ENCODE measurements at places on chromosomes 7 and 10.

DNA sequence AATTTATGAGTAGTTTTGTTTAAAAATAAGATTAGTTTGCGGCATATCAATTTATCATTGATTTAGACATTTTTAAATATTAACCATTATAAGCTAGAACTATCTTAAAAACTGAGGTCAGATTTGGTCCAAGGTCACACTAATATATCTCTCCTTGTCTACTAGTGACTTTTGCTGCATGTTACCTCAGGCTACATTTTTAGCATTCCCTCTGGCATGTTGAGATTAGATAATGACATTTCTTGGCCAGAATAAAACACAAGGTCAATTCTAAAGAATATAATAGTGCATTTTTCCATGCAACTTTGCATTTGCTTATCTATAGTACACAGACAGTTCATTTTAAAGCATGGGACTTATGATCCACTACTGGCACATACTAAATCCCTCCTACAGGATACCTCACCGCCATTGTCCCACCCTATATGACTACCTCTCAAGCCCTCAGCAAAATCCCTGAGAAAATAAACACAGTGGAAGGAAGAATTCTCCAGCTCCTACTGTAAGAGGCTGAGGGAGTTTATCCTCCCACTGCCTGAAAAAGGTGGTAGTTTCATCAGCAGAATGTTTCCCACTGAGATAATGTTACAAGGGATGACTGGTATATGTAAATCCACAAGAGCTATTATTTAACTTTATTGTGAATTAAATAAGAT, 816.4 kb downstream of the GRM8 start:
- DNase-seq = no peak

GRCh38 chr7:144137501-144137900, 14.5 kb downstream of the OR2A14 start:
- DNase-seq = no peak

GRCh38 chr10:27372095-27372494, 131.5 kb upstream of the ACBD5 start:
- DNase-seq = no peak

DNA sequence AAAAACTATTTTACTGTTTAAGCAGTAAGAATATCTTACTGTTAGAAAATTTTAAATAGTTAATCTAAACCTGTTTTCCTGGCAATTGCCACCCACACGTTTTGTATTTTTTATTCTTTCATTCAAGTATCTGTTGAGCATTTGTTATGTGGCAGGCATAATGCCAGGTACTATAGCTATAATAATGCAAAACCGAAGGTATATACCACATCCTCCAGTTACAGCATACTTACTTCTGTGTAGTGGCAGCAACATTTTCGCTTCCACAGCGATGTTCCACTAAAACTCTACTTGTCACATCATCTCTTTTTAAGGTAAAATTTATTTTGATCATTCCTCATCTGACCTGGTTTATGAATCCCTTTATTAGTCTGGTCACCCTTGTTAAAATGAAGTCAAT, 30.0 kb downstream of the WASL start:
- DNase-seq = no peak

GRCh38 chr10:28777911-28778310, 100.6 kb downstream of the BAMBI start:
- no peak for DNase-seq

DNA sequence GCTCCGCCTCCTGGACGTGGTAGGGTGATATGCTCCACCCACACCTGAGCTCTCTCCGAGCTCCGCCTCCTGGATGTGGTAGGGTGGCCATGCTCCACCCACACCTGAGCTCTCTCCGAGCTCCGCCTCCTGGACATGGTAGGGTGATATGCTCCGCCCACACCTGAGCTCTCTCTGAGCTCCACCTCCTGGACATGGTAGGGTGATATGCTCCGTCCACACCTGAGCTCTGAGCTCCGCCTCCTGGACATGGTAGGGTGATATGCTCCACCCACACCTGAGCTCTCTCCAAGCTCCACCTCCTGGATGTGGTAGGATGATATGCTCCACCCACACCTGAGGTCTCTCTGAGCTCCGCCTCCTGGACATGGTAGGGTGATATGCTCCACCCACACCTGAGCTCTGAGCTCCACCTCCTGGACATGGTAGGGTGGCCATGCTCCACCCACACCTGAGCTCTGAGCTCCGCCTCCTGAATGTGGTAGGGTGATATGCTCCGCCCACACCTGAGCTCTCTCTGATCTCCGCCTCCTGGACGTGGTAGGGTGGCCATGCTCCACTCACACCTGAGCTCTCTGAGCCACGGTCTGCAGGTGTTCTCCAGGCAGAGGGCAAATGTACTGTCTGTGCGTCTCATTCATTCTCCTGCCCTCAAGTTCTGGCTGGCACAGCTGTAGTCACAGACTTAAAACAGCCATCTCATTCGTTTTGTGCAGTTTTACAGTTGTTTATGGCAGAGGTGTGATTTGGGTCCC, 252.4 kb downstream of the DIP2C start:
- DNase-seq = no peak

- DNase-seq = no peak
These were observed 170.5 kb downstream of the RPS24 start for GRCh38 chr10:78203915-78204818.

DNA sequence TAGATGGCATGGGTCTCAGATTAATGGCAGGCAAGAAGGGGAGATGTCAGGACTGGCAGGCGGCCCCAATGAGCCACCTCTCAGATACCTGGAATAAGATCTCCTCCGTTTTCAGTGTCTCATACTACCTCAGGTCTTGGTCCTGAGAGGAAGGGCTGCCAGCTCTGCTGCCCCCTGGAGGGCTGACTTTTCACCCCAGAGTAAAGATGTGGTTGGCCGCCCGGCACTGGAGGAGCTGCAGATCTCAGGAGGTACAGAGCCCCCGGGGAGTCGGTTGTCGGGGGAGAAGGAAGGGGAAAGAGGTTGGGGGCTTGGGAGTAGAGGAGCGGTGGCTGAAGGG, 642 bp upstream of the COL13A1 start:
- DNase-seq = no peak

DNA sequence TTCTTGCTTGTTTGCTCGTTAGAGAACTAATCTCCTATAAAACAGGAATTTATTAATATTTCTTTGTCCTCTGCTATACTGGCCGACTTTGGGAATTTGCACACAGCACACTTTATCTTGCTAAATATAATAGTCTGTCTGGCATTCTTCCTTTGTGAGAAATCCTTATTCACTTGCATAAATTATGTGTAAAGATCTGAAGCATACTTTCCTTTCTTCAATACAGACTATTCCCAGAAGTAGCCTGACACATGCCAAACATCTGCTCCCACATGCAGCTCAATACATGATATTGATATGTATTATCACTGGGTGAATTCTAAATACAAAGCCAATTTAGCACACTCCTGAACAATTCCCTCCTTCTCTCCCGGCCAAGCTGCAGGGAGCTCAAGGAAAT, 273.9 kb downstream of the GRM8 start:
- DNase-seq = no peak

- no peak for DNase-seq
These were observed 70.7 kb upstream of the C1QL3 start for GRCh38 chr10:16592378-16592777.

DNA sequence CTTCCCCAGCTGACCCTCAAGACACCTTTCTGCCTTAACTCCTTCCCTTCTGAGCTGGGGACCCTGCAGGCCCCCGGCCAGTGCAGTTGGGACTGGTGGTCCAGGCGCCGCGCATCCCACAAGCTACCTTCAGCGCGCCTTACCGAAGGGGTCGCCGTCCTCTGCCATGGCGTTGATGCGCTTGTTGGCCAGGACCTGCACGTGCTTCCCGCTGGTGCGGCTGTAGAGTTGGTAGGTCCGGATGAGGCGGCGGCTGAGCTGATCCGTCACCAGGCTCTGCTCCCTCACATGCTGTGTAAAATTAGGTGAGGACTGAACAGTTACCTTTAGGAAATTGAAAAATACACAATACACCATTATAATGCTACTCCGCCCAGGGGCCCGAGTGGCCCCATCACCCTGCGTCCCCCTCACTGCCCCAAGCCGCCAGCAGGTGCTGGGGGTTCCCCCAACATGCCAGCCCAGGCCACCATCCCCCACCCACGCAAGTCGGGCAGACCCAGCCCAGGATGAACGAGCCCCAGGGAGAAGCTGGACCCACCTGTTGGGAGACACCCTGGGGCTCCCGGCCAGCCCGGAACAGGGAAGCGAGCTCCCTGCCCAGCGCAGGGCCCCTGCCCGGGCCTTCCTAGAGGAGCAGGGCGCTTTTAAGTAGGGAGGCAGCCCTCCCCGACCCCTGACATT, 1.2 kb downstream of the FGF8 start:
- DNase-seq = no peak

GRCh38 chr7:94999069-94999351, 91.6 kb downstream of the PPP1R9A start:
- DNase-seq = no peak

DNA sequence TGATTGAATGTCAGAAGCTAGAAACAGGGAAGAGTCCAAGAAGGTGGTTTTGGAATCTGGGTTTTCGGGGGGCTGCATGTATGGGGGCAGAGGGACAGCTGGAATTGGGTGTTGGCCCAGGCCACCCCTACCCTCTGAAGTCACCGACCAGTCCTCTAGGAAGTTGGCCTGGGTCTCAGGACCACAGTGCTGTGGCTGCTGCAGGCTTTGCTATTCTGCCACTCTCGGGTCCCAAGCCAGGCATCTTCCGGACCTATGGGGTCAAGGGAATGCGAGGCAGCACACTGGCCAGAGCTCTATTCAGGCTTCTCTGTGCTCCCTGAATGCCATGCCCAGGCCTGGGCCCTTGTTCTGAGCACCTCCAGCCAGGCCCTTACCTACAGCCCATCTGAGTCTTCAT, 13.2 kb downstream of the FGF8 start:
- no peak for DNase-seq

DNA sequence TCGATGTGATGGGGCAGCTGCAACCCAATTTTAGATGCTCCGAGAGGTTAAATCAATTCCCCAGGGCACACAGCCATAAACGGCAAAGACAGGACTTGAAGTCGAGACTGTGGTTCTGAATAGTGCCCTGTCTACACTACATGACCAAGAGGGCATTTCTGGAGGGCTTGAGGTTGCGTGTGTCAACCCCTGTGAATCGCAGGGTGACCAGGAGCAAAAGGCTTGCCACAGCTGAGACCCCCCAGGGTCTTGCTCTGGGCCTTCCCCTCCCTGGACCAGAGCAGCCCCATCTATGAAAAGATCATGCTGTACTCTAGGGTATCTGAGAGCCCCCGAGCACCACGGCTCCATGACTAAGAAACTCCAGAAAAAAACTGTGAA, 26.8 kb upstream of the RASGEF1A start:
- no peak for DNase-seq

GRCh38 chr7:72445075-72445474, 32.9 kb upstream of the CALN1 start:
- DNase-seq = no peak

DNA sequence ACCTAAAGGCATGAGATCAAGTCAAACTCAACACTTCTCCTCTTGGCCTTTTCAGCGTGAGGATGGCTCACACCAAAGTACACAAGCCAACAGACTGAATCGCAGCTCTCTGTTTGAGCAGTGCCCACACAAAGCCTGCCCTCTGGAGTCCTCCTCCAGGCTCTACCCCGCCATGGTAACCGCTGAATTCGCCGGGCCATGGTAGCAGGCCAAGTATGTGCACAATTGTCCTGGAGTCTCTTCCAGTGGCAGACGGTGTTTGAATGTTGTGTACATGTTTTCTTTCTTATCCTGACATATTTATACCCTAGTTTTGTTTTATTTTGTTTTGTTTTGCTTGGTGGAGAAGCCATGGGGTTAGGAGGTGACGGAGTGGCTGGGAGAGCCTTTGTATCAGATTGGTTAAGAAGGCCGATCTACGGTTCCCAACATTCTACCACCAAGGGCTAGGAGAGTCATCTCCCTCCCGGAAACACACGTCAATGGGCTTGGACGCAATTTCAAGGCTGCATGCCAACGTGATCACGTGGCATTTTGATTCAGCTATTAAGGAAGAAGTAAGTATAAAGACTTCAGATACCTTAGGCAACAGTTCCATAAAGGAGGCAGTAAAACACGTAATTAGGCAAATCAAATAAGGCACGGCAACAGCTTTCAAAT, 12.1 kb upstream of the SHH start:
- peak; percentile 70 for DNase-seq

- DNase-seq = no peak
These were observed 54.4 kb downstream of the ITGB8 start for GRCh38 chr7:20385126-20385525.

GRCh38 chr10:63671317-63671937, 150.2 kb downstream of the REEP3 start:
- DNase-seq = no peak

DNA sequence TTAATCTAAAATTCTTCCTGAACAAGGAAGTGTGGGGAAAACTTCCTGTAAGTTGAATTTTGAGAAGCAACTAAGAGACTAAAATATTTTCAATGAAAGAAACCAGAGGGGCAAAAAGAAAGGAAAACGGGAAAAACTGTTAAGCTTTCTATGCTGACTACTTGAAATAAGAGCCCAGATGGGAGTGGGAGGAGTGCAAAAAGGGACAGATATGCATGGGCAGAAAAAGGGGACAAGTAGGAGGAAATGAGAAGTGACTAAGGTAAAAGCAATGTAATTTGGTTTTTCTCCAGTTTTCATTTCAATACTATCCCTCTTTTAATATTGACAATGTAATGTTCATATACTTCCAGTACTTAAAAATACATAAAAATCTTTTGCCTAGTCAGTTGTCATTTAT, 11.1 kb downstream of the OGA start:
- DNase-seq = no peak

- DNase-seq = no peak
These were observed 12.6 kb downstream of the TMEM176B start for GRCh38 chr7:150787321-150788281.

DNA sequence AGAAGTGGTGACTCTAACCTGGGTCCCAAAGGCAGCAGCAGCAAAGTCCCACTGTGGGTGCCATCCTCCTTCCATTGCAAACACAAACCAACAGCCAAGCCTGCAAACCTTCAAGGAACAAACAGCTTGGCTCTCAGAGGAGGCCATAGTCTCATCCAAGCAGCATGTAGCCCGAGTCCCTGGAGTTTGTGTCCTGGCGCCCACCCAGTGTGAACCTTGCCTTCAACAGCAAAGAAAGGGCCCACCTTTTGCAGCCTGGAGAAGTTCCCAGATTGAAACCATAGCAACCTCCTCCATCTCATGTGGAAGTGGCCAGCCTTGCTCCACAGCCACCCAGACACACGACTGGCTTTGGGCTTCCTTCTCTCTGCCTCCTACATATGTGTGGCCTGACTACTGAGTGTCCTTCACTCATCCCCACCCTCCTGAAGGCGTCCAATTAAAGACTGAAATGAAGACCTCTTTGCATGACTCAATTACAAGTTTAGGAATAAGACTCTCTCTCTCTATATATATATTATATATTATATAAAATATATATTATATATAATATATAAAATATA, 106.1 kb downstream of the C10orf90 start:
- no peak for DNase-seq

- no peak for DNase-seq
These were observed 11.3 kb downstream of the INPP5A start for GRCh38 chr10:132548869-132549268.

Data from epithelial cell of prostate (primary cell).